ENCODE measurements at places on chromosomes 6 and 20.

- no peak for DNase-seq
Measured at GRCh38 chr6:127190552-127190951, 72.1 kb downstream of the RSPO3 start.

GRCh38 chr6:73079978-73080377, 145.3 kb downstream of the KHDC1L start:
- DNase-seq: no peak

GRCh38 chr6:16694781-16695578, 66.3 kb downstream of the ATXN1 start:
- no peak for DNase-seq

- DNase-seq: no peak
Measured at GRCh38 chr6:34859951-34860350, 27.9 kb downstream of the TAF11 start.

DNA sequence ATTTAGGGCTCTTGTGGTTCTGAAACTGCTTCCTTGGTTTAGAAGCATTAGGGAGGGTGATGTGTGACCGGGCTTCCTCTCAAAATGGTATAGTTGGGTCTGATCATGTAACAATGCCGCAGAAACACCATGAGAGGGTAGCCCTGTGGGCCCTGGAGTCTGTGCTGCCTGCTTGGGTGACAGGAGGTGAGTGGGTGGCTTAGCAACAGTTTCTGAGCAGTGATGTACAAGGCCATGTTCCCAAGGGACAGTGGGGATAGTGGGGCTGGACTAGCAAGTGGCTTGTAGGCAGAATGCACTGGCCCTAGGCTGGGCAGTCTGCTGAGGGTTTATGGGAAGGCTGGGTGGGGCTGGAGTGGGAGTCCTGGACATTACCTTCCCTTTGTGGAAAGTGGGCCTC, 106.9 kb upstream of the MYL9 start:
- no peak for DNase-seq

GRCh38 chr6:149681209-149681608, 32.7 kb upstream of the KATNA1 start:
- DNase-seq: no peak

DNA sequence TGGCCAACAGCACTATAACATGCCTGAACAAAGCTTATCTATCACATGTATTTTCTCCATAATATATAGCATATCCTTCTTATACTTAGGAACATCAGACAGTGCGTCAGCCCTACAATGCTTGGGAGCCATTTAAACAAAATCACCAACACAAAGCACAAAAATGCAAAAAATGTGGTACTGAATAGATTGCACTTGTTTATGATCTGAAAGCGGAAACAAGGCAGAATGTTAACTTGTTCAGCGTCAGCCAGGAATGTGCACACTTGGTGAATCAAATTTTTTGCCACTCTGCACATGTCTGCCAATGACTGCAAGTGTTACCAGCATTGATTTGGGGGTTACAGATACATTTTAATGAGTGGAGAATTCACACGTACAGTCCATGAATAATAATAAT, 14.8 kb downstream of the SLC35A1 start:
- DNase-seq: no peak

DNA sequence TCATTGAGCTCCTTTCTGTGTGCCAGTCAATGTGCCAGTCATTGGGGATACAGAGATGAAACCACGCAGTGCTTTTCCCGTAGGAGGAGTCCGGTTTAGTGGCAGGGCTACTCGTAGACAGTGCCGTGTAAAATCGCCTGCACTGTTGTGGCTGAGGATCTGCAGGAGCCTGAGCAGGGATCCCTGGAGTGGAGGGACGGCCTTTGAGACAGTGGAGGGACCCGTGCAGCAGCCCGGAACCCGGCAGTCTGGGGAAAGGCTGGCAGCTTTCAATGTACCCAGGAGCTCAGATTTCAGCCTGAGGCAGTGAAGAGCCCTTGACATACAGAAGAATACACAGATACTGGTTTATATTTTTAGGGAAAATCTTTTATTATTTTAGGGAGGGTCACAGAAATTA, 203.3 kb downstream of the ARID1B start:
- no peak for DNase-seq

GRCh38 chr6:52423448-52423847, 3.3 kb downstream of the EFHC1 start:
- DNase-seq: no peak

All from stimulated activated CD8-positive, alpha-beta memory T cell treated with anti-CD3 and anti-CD28 coated beads, Interleukin-2, amount 100 ng/mL, for 1 hour (primary cell).